ENCODE measurements at places on chromosomes 5 and 9.

GRCh38 chr5:141947316-141947715 lies 10.7 kb downstream of the PCDH12 start:
- no peak for DNase-seq

DNA sequence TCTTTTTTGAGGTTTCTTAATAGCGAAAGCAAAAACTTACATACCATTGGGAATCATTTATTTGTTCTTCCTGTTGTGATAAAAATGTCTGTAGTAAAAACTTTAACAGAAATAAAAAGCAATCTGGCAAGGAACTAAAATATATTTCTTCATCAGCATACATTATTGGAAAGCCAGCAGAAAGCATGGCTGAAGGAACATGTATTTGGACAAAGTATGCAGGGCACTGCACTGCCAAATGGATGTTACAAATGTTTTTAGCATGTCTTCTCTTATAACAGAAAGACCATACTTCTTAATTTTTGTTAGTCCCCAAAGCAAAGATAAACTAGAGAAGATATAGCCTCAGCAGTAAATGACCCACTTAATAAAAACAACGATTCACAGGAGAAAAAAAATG lies 80.5 kb downstream of the SMIM15 start:
- no peak for DNase-seq

- no peak for DNase-seq
These were observed 86.0 kb downstream of the TARS1 start for GRCh38 chr5:33526755-33527154.

GRCh38 chr9:88052321-88052965 lies 78.1 kb upstream of the CDK20 start:
- no peak for DNase-seq

DNA sequence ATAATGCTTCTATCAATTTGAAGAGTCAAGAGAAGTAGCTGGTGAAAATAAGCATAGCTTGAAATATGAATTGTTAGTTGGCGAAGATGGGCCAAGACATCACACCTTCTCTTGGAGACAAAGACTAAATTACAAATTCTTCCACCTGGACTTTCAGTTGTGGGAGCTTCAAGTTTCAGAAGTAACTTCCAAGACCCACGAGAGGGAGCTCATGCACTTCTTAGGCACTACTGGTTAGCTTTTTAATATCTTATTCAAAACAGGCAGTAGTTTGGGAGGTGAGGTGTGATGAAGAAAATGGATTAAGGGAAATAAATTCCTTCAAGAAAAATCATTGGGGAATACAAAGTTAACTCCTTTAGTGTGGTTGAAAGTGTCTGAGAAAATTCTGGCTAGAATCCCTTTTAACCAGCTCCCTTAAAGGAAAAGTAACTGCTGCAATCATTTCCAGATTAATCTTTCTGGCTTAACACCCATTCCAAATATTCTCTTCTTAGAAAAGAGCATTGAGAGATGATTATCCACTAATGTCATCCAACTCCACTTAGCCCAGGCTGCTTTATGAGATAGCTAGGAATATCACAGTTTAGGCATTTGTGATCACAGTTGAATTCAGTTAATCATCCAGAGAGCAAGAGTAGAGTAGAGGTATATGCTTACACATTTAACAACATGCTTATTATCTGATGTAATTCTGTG lies 139.5 kb upstream of the DMRTA1 start:
- DNase-seq = no peak

GRCh38 chr5:174327317-174327864 lies 281.9 kb downstream of the NSG2 start:
- no peak for DNase-seq

DNA sequence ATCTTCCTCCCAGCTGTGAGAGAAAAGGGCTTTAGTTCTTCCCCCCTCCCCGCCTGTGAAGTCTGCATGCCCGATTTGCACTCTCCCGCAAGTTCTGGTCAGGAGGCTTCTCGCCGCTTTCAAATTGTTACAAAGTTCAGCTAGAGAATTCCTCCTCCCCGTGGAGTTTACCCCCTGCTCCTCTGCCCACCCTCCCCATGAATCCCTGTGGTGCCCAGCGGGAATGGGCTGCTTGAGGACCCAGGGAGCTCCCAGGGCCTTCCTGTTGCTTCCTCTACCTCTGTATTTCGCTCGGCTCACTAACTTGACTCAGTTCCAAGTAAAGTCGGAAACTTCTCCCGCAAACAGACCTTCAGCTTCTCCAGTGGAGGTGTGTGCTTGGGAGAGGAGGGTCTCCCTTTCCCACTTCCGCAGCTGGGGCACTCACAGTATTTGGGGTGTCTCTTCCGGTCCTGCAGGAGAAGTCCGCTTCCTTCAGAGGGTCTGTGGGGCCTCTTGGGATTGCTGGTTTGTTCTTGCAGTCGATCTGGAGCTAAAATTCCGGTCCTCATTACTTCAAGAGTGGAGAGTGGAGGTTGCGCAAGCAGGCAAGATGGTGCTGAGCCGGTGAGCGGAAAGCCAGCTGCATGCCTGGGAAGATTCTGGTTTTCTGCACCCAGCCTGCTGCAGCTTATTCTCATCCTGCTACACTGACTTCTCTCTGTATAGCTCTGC lies 97.8 kb downstream of the ADAMTS12 start:
- DNase-seq = no peak

- no peak for DNase-seq
These were observed 97.4 kb upstream of the CLINT1 start for GRCh38 chr5:157956271-157956885.

GRCh38 chr5:36998578-36998977 lies 122.0 kb downstream of the NIPBL start:
- no peak for DNase-seq

- no peak for DNase-seq
These were observed 12.8 kb downstream of the JADE2 start for GRCh38 chr5:134538296-134538695.

DNA sequence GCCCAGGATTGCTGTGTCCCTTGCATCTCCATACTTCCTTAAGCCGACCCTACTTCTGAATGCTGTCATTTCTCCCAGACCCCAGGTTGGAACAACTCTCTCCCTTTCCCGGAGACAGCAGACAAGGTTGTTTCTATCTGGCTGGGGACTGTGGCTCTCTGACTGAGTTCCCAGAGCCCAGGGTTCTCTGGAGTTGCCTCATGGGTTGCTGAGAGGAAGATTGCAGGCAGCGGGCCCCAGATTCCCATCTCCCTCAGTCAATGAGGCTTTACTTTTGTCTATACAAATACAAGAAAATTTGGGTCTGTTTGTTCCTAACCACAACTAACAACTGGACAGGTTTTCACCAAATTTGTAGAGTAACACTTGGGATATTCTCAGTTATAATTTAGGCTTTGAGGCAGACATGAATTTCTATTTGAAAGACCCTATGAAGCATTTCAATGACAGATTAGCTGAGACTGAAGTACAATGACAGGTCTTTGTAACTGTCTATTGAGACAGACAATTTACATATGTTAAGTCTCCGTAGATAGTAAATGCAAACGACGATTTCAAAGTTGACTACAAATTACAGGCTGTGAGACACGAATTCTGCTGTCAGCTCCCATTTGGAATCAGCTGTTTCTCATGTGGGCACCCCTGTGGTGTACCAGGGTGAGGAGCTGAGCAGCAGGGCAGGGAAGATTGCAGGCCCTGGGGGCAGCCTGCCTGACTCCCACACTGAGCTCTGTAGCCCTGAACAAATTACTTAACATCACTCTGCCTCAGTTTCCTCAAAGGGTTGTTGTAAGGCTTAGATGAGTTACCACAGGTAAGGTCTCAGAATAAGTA lies 107.5 kb downstream of the ATP10B start:
- no peak for DNase-seq

- no peak for DNase-seq
These were observed 13.9 kb upstream of the GPX8 start for GRCh38 chr5:55146080-55146479.

DNA sequence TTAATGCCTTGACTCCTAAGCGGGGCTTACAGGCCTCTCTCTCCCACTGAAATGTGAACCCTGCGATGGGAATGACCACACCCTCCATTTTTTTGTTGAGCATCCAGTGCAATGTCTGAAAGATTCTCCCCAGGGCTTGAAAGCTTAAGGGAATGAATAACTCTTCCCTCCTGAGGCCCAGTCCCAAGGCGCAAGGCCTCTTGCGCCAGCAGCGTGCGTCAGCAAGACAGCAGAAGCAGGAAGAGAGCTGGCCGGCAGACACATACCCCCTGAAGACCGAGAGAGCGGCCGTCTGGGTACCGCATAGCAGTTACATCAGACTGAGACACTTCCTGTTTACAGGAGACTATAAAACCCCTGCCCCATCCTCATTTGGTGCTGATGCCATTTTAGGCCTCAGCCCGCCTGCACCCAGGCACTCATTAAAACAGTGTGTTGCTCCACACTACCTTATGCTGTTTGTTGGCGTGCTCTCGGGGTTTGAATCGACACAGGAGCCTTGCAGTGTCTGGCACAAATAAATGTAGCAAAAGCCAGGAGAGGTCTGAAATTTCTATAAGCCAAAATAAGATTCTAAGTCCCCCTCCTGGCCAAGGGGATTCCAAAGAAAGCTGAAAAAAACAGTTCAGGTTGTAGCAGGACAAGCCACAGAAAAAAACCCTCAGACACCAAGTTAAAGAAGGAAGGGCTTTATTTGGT lies 62.3 kb downstream of the GDNF start:
- no peak for DNase-seq

GRCh38 chr5:156934450-156935211 lies 28.4 kb downstream of the TIMD4 start:
- no peak for DNase-seq

DNA sequence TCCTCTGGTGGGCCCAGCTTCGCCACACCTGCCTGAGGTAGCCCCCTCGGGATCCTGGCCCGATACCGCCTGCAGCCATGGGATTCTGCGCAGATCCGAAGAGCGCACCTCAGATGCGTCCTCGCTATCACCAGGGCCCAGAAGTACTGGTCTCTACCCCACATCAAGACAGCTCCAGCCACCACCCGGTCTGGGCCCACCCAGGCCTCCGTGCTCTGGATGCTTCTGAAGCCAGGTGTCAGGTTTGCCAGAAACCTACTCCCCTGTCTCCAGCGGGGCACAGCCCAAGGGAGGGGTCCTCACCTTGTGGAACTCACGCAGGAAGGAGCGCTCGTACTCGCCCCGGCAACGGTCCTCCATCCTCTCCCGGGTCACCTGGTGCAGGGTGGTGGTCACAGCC lies 2.4 kb downstream of the ANAPC2 start:
- DNase-seq = no peak

DNA sequence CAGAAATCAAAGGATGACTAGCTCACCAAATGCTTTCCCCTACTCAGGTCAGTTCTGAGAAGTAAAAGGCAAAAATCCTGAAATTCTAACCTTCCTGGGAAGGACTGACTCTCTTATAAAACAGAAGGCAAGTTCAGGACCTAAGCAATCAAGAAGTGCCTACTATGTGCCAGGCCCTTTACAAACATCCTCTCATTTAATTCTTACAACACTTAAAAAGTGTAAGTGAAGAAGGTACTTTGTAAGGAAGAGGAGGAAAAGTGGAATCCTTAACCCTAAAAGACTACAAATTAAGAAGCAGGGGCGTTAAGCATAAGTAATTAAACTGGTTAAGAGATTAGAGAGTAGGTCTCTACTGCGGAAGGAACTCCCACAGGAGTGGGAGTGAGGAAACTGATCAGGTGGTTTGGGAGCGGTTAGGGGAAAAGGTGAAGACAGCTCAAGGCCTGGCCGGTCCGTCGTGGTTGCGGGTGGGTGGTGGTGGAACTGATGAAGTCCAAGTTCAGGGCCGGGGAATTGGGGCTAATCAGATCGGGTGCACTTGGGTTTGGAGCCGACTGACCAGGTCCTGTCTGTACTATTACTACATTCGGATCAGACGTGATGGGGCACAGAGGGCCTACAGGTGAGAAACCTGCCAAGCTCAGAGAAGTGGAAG lies 839 bp downstream of the MED27 start:
- no peak for DNase-seq

DNA sequence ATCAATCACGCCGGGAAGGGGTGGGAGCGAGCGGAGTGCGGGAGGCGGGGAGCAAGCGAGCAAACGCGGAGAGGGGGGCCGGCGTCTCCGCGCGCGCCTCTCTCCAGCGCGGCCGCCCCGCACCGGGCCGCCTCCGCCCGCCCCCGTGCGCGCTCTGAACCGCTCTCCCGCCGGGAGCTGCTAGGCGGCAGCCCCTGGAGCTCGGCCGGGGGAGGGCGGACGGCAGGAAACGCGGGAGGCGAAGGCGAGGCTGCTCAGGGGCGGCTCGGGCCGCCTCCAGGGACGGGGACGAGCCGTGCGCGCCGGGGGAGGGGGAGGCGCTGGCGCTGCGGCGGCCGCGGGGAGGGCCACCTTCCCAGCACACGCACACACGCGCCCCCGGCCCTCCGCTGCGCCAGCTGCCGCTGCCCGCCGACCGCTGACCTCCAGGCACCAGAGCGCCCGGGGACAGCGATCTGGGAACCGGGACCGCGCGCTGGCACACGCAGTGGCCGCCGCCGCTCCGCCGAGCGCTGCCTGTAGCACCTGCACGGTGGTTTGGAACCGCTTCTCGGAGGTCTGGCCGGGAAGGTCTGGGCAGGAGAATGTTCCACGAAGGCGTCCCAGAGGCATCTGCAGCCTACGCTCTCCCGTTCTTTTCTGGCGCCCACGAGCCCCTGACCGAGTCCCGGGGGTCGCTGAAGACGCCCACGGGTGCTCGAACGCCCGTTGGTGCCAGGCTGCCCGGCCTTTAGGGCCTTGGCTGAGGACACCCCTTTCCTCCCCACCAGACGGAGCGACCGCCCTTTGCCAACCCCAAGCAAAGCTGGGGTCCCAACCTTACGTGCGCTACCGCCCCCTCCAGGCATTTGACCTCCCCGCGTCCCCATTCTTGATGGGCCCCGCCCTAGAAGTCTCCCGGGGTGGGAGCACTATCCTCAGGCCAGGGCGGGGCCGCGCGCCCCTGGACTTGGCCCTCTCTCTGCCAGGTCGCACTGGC lies at the start of gene GABBR2:
GABBR2 (minus strand) TSS at position 3 of the 979 bp plus-strand sequence. CDS start 198 bp downstream, outside the sequence.
- DNase-seq = no peak

- DNase-seq = no peak
These were observed 29.3 kb downstream of the COL23A1 start for GRCh38 chr5:178560911-178561310.

DNA sequence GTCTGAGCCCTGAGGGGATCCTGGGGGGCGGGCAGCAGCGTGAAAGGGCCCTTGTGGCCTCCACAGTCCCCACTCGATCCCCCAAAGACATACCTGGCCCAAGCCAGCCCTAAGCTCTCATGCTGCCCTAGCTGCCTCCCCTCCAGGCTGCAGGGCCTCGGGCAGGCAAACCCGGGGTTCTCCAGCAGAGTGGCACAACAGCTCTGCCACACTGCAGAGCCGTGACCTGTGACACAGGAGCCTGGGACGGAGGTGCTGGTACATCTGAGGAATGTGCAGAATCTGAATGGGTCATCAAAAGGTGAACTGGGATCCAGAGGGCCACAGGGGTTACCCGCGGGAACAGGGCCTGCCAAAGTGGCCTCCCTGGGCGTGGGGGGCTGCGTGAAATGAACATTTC lies 163.2 kb downstream of the DAB2IP start:
- DNase-seq = no peak

DNA sequence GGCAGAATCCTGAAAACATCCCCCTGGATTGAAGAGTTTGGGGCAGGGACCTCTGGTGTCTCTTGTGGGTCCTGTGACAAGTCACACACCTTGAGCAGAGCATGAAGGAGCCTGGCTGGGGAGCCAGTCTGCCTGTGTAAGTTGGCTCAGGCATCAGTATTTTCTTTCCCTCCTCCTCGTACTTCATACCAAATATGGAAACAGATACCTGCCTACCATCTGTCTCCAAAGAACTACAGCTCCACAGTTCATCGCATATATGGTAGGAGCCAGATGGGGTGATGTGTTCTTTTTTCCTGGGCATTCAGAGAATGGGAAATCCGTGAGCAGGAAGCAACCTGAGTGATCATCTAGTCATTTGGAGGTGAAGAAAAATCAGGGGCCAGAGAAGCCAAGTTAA lies 177.3 kb upstream of the RAD23B start:
- no peak for DNase-seq
